RWPE2 (cell line): ENCODE measurements at places on chromosomes 1 and 21.

DNA sequence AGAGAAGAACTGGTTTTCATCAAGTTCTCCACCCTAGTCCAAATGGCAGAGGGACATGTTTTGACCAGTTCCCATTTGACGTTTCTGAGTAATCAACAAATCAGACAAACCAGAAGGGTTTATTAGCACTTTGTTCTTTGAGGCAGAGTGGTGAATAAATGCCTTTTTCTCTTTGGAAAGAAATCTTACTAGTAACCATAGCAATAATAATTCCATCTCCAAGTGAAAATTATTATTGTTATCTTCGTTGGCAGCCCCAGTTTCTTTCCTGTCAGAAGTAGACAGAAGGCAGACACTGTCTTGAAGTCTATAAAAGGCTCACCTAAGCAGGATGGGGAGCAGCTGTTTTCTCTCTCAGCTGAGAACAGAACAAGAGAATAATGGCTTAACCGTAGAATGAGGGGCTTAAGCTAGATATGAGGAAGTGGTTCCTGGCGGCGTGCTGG is 391.6 kb downstream of the PBX1 start:
- no peak for DNase-seq

DNA sequence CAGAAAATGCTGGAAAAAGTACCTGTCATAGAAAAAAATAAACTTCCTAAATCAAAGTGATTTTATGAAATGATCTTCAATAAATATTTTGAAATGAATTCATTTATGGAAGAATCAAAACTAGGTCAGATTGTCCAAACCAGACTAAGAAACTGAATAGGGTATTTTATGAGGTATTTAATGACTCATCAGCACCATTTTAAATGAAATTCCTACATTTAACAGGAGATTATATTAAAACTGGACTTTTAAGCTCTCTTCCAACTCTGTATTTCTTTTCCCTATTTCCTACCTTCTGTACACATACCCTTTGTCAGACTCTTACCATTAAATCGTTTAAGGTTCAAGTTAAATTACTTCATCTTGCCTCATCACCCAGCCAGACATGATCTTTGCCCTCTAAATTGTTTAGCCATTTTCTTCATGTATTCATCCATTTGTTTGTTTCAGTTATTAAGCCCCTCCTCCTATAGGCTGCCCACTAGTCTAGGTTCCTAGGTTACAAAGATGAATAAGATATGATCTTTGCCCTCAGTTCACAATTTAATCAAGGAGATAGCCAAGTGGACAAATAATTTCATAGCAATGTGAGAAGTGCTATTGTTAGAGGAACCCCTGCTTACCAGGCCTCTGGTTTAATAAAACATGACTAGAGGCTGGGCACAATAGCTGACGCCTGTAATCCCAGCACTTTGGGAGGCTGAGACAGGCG is 25.0 kb downstream of the TATDN3 start:
- DNase-seq: no peak

DNA sequence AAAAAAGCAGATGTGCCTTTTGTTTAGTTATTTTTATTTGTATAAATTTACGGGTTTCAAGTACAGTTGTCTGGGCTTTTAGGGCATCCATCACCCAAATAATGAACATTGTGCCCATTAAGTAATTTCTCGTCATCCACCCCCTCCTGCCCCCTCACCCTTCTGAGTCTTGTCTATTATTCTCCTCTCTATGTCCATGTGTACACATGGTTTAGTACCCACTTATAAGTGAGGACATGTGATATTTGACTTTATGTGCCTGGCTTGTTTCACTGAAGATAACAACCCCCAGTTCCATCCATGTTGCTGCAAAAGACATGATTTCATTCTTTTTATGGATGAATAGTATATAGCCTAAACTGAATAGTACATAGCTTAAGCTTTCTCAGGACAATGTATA is 189.2 kb downstream of the ZP4 start:
- DNase-seq: no peak

DNA sequence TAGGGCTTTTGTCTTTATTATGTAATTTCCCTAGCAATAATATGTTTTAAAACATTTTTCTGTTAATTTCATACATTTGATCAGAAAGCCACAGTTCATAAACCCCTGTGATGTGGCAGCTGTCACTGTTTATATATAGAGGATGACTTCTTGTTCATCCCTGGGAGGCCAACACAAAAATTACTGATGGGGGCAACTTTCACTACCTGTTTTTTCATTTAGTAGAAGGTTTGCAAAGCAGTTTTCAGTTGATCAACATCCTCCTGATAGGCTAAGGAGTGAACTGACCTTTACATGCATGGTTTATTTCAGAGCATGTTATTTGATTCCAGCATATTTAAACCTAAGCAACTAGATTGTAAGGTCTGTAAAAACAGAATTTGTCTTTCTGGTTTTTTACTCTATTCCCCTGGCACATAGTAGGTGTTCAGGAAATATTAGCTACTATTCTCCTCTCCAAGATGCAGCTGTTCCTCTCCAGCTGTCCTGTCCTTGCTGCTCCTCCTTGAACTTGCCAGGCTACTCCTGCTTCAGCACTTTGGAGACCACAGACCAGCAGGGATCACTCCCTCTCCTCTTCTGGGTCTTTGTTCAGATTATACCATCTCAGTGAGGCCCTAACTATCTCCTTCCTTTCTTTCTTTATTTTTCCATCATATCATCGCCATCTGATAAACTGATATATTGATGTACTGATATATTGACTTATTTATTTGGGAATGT is 54.7 kb downstream of the ROR1 start:
- DNase-seq: no peak

DNA sequence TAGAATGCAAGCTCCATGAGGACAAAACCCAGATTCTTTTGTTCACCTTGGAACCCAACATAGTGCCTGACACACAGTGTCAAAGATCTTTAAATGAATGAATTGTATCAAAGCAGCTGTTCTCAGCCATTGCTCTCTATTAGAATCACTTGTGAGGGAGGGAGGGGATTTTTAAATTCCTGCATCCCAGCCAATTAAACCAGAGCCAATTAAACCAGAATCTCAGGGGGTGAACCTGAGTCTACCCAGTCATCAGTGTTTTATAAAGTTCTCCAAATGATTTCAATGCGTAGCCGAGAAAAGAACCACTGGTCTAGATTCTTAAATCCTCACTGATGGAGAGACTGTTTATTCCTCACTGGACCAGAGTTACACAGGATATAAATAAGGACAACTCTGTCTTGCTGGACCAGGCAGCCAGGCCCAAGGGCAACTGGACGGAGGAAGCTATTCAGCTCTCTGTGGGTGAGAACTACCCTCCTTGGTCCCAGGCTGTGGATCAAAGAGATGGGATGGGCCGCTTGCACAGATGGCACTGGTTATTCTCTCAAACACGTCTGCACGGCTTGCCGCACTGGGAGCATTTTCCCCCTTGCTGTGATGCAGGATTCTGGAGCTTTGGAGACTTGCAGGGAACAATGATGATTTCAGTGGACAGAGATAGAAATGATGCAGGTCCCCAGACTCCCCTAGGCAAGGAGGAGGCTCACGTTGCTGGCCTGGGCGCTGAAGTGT is 20.0 kb upstream of the CDCA8 start:
- DNase-seq: no peak

- DNase-seq: no peak
Observed at GRCh38 chr1:78088015-78088414, 42.2 kb downstream of the GIPC2 start.

DNA sequence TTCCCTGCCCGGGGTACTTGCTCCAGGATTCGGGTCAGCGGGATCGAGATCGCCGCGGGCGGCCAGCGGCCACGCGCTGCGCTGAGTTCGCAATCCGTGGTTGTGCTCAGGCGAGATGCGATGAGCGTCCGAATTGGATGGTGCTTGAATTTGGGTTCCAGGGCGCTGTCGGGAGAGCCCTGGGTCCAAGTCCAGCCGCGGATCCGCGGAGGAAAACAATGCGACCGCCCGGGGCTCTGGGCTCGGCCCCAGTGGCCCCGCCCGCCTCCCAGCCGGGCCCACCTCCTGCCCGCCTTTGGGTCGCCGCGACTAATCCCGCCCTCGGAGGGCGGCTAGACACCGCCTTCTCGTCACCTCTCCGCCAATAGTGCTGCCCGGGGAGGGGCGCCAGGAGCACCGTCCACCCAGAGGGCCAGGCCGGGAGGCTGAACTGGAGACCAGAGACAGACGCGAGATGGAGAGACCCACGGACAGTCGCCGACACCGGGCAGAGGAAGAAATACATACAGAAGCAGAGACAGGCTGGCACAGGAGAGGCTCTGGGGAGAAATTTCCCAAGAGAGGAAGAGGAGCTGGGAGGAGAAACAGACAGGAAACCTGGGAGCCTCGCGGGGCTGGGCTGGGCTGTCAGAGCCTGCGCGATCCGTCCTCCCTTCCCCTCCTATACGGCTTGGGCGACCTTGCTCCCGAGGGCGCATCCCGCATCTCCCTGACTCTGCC is at the start of gene SEMA6C:
Gene SEMA6C, minus strand, starts transcription at position 220 of the 720 bp plus-strand sequence. CDS start 4,010 bp downstream, outside the sequence.
- DNase-seq: peak; percentile 92

GRCh38 chr1:160863061-160863773 is 530 bp upstream of the CD244 start:
- DNase-seq: no peak

DNA sequence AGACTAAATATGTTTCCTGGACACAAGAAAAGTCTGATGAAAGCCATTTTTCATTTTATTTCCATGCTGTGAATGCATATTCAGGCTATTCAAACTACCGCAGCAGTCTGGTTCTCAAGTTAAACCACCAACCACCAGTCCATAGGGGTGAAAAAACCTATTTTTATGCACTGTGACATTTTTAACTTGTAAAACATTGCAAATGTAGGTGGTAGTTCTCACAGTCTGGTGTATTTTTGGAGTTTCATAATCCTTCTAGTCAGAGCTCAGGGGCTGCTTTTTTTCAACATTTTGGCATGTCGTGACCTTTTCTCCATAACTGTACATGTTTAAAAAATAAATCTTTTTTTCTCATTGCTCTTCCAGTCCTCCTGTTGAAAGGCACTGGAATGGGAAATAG is 907.6 kb upstream of the ADGRL2 start:
- DNase-seq: no peak

- no peak for DNase-seq
Observed at GRCh38 chr1:1782399-1783221, 4.3 kb upstream of the NADK start.

DNA sequence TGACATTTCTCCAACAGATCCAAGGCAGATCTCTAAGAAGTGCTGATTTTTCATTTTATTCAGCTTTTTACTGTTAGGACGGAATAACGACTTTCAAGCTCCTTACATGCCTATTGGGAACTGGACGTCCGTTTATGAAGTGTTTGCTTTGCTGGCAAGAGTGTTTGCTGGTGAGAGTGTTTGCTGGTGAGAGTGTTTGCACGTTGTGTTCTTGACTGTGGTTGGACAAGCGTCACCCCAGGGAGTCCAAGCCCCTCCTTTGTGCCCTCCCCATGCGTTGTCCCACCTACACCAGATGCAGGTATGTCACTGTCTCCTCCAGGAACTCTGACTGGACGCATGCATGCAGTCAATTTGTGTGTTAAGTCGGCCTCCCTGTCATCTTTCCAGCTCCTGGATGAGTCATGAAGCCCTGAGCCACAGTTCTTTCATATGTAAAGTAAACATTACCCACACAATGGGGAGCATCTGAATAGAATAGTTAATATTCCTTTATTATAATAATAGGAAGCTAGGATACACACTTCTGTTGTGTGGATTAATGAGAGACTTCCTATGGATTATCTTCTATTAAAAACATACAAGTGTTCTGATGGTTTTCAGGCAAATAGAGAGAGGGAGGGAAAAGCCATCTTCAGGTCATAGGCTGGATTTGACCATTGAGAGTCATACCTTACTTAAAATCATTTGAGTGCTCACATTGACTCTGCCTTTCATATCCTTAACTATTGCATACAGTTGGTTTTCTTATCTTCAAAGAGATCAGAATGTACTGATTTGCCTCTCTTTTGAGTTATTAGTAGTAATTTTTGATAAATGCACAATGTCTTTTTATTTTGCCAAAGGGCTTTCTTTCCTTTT is 119.2 kb downstream of the GALNT2 start:
- peak; percentile 73 for DNase-seq

- no peak for DNase-seq
Observed at GRCh38 chr1:79790950-79791349, 784.4 kb upstream of the ADGRL4 start.

- DNase-seq: peak; percentile 92
Observed at GRCh38 chr1:16181887-16182719, 26.2 kb upstream of the EPHA2 start.

- DNase-seq: no peak
Observed at GRCh38 chr1:3120140-3120539, 51.1 kb downstream of the PRDM16 start.

GRCh38 chr1:221839321-221839720 is 97.4 kb upstream of the DUSP10 start:
- no peak for DNase-seq

- no peak for DNase-seq
Observed at GRCh38 chr1:228402641-228403025, 4.0 kb downstream of the TRIM11 start.

- DNase-seq: no peak
Observed at GRCh38 chr1:50531027-50531426, 107.8 kb upstream of the DMRTA2 start.

- no peak for DNase-seq
Observed at GRCh38 chr1:201113451-201114244, 1.4 kb upstream of the CACNA1S start.

GRCh38 chr1:173258479-173259264 is 51.5 kb upstream of the TNFSF4 start:
- no peak for DNase-seq

GRCh38 chr1:76379506-76379905 is 305.0 kb downstream of the ST6GALNAC3 start:
- DNase-seq: no peak

GRCh38 chr1:93061895-93062792 is 16.9 kb upstream of the MTF2 start:
- no peak for DNase-seq

DNA sequence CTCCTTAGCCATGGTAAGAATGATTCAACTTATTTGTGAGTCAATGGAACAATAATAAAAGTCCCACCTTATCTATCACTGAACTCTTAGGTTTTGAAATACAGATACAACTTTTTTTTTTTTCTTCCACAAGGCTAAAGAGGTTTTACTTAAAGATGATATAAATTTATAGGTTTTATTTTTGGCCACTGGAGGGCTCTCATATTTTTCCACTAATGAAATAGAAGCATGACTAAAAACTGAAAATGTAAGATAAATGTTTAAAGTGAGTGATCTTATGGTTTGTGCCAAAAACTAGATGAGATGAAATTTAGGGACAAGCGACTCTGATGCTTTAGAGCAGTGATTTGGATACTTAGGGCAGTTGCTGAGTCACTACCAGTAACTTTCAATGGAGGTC is 499.0 kb downstream of the NUF2 start:
- DNase-seq: no peak

- peak; percentile 61 for DNase-seq
Observed at GRCh38 chr1:10629091-10629815, 154.5 kb downstream of the PEX14 start.

- no peak for DNase-seq
Observed at GRCh38 chr21:41899426-41900202, 20.5 kb upstream of the PRDM15 start.

DNA sequence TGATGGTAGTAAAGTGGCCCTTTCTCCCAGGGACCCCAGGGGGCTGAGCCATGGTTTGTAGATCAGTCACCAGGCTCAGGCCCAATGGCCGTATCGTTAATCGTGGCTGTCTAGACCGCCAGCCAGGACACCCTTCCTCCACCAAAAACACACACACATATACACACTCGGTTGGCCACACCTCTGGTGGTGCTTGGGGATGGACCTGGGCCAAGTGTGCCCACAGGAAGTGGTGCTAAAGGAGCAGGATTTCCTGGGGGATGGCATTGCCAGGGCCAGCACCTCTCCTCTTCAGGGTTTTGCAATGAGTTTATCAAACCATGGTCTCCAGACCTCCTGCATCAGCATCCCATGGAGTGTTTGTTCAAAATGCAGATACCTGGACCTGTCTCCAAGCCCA is 36.2 kb downstream of the CITED4 start:
- no peak for DNase-seq
